ENCODE measurements at places on chromosomes 12 and 14.

- no peak for DNase-seq
These were observed 185.2 kb downstream of the CRADD start for GRCh38 chr12:93862424-93862823.

DNA sequence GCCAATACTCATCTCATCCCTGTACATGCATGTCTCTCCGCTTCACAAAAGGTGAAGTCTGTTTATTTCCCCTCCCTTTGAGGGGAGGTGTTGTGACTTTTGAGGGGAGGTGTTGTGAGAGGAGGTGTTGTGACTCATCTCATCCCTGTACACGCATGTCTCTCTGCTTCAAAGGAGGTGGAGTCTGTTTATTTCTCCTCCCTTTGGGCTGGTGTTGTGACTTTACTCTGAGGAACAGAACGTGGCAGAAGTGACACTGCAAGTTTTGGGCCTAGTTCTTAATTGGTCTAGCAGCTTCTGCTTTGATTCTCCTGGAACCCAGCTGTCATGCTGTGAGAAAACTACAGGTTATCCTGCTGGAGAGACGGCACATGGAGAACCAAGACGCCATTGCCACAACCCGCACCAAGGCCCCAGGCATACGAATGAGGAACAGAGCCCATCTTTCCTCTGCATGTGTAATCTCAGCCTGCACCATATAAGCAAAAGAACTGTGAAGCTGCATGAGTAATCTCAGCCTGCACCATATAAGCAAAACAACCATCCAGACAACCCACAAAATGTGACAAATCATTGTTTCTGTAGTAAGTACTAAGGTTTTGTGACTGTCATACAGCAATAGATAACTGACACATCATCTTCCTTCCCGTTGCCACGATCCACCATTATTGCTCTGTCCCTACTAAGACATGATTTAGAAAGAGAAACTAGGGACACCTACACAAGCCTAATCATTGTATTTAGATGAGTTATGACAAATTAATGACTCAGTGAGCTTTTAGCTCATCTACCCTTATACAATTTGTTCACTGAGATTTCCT, 30.0 kb downstream of the GALNT4 start:
- DNase-seq, result peak; percentile 12

DNA sequence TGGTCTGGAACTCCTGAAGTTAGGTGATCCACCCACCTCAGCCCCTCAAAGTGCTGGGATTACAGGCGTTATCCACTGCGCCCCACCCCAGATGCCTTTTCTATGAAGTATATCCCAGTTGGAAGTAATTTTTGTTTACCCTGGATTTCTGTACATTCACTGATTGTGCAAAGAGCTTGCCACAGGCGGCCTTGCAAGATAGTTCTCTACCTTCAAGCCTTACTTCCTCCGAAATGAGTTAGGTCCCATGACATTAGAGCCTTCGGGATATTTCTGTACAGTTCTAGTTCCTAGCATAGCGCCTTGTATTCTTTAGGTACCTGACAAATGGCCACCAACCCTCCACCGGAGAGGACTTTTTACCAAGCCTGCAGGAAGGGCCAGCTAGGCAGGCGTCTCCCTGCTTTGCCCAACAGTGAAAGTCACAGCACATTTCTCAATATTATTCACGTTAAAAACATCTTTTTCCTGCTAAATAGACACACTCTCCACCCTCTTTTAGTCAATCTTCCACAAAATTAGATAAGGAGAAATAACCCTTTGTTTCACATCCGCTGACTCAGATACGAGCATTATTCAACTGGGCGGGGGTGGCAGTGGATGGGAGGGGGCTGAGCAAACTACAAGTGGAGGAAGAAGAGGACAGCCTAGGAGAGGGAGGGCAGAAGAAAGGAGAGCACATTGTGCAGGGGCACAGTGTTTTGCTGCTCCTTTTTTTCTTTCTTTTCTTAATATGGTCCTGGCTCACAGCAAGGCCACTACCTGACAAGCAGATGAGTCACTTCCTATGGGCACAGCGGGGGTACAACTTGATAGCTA, 40.0 kb upstream of the CAPRIN2 start:
- DNase-seq, result no peak

DNA sequence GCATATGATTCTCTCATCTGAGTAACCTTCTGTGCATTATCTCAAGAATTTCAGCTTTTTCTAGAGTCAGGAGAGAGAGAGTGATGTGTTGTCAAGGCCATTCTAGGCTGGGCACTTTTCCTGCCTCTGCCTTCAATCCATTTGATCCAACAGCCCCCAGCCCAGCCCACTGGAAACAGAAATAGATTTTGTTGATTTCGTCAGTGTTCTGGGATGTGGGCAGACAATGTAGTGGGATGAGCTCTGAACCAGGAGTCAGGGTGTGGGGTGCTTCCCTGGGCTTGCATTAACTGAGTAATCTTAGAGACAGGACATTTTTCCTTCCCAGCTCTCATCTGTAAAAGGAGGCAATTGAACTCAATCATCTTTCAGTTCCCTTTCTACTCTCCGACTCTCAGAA, 42.5 kb upstream of the RPH3A start:
- DNase-seq, result no peak

DNA sequence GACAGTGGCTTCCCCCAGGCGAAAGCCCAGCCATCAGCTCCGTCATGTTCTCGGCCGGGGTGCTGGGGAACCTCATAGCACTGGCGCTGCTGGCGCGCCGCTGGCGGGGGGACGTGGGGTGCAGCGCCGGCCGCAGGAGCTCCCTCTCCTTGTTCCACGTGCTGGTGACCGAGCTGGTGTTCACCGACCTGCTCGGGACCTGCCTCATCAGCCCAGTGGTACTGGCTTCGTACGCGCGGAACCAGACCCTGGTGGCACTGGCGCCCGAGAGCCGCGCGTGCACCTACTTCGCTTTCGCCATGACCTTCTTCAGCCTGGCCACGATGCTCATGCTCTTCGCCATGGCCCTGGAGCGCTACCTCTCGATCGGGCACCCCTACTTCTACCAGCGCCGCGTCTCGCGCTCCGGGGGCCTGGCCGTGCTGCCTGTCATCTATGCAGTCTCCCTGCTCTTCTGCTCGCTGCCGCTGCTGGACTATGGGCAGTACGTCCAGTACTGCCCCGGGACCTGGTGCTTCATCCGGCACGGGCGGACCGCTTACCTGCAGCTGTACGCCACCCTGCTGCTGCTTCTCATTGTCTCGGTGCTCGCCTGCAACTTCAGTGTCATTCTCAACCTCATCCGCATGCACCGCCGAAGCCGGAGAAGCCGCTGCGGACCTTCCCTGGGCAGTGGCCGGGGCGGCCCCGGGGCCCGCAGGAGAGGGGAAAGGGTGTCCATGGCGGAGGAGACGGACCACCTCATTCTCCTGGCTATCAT, 663 bp downstream of the PTGER2 start:
- no peak for DNase-seq

DNA sequence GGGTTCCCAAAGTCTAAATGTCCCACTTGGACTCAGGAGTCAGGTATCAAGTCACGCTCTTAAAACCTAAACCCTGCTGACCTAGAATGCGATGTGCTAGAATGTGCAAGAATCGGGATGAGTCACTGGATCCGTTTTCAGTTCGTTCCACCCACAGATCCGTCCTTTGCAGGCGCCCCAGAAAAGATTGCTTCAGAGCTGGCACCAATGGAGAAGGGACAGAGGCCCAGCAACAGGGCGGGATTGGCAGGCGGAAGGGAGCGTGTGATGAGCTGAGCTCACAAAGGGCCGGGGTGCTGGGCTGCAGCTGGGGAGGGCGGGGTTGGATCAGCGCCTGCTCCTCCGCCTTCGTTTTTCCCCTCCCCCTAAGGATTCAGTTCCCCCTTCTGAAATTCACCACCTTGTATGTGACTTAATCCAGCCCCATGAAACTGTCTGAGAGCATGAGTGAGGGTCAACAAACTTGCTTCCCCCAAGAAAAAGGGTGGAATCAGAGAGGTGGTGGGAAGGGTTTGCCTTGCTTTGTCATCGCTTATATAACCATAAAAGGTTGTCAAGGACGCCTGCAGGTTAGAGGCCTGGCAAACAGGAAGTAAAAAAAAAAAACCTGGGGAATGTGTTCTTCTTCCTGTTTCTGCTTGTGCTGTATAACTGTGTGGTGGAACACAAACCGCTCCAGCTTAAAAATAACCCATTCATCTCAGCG, 2.8 kb upstream of the UBC start:
- peak; percentile 85 for DNase-seq
